ENCODE measurements at places on chromosomes 7 and 10.

- no peak for DNase-seq
Observed at GRCh38 chr10:126904818-126905701, at the start of gene DOCK1. TSS of gene DOCK1 (plus strand) at chr10:126905428. CDS start at chr10:126905518, 90 bp downstream.

- no peak for DNase-seq
Observed at GRCh38 chr10:123611876-123612275, 54.3 kb upstream of the GPR26 start.

GRCh38 chr7:87858417-87859100 is 17.6 kb downstream of the SLC25A40 start:
- no peak for DNase-seq

DNA sequence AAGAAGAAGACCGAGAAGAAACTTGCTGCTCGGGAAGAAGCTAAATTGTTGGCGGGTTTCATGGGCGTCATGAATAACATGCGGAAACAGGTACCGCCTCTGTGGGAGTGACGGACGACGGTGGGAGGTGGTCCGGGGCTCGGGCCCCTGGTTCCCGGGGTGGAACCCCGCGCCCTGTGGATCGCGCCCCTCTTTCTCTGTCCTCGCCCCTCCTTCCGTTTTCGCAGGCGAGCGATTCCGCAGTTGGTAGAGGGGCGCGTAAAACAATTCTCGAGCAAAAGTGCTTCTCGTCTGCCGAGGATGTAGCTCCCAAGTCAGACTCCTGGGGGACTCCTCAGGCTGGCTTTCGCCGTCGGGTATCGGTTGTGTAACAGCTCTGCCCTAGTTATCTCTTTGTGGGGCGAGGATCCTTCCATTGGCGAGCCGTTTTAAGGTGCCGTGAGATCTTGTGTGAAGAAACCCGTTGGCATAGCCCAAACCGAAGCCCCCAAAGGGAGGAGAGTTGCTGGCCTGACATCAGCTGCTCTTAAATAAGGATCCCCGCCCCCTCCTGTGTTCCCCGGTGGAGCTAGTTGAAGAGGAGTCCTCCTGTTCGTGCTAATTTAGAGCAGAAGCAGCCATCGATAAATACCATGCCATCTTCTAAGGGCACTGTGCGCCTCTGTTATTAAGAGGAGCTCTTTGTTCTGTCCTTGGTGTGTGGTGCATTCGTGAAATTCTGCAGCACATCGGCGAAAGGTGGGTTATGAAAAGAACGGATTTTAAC is 655 bp downstream of the KLHL7 start:
- peak; percentile 22 for DNase-seq

GRCh38 chr7:70400829-70401380 is 731.0 kb upstream of the GALNT17 start:
- no peak for DNase-seq

DNA sequence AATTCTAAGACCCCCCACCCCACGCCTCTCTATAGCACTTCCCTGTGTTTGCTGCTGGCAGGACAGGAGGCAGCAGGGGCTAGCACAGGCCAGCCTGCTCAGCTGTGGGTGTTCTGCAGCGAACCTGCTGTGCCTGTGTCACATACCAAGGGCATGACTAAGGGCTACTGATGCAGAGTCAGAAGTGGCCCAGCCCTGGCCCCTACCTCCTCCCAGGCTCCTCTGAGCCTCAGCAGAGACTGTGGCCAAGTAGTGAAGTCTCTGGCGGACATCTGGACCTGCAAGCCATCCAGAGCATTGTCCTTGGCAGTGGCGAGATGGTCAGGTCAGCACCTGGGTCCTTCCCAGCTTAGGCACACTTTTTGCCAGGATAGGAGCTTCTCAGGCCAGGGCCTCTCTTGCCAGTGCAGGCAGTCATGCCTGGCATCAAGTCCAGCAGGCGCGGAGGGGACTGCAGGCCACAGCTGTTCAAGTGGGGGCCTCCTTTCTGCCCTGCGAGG is 116.3 kb upstream of the RET start:
- no peak for DNase-seq

DNA sequence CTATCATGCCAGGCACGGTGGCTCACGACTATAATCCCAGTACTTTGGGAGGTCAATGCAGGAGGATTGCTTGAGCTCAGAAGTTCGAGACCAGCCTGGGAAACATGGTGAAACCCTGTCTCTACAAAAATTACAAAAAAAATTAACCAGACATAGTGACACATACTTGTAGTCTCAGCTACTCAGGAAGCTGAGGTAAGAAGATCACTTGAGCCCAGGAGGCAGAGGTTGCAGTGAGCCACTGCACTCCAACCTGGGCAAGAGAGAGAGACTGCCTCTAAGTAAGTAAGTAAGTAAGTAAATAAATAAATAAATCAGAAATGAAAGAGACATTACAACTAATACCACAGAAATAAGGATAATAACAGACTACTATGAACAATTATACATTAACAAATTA is 36.2 kb downstream of the PDLIM1 start:
- DNase-seq, result no peak

DNA sequence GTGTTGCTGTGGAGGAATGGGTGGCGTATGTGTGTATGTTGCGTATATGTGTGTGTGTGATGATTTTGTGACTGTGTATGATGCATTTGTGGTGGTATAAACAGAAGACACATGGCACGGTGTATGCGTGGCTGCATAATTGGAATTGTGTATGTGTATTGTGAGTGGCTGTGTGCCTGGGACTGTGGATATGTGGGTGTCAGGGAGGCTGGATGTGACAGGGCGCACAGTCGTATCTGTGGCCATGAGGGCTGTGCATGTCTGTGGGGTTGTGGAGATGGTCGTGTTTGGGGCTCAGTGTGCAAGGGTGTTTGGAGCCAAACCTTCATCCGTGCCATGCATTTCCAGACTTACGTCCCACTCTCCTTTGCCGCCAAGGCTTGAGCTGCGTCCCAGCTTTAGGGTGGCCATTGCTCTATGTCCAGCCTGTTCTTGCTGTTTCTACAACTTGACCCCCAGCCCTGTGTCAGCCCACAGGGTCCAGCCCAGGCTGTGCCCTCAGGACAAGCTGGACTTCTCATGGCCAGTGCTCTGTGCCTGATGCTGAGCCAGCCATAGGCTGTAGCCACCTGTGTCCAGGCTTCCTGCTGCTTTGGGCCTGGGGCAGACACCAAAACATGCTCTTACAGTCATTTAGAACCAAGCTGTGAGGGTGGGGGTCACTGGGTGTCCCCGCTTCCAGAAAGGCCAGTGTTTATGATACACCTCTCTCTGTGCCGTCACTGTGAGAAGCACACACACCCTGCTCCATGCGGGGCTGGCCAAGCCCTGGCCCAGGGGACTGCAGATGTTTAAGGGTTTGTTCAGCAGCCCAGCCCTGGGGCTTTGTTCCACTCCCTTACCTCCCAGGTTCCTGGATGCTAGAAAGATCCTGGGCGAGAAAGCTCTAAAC is 127.6 kb downstream of the NEURL1 start:
- no peak for DNase-seq

DNA sequence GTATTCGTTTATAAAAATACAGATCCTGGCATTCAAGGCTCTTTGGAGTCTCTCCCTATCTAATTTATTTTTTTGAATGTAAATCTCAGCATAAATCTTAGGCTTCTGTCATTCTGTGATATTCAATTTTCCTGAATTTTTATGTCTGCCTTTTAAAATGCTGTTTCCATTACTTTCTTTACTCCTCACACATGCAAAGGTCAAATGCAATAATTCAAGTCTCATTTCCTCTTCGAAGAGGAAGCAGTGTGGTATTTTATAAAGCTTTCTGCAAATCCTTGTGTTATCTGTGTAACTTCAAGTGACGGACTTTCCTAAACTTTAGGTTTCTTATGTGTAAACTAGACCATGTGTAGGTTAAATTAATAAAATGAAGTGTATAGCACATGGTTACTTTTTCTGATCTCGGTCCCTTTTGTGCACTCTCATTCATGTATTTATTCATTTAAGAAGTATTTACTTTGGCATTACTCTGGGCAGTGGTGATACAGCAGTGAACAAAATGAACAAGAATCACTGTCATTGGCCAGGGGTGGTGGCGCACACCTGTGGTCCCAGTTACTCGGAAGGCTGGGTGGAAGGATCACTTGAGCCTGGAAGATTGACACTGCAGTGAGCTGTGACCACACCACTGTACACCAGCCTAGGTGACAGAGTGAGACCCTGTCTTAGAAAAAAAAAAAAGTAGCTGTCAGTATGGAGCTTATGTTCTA is 332.2 kb downstream of the EXOC4 start:
- no peak for DNase-seq

- no peak for DNase-seq
Observed at GRCh38 chr10:79454259-79454658, 8.8 kb upstream of the ZCCHC24 start.

GRCh38 chr7:13327669-13328068 is 640.2 kb downstream of the ARL4A start:
- no peak for DNase-seq

GRCh38 chr10:78314651-78315050 is 281.0 kb downstream of the RPS24 start:
- no peak for DNase-seq

DNA sequence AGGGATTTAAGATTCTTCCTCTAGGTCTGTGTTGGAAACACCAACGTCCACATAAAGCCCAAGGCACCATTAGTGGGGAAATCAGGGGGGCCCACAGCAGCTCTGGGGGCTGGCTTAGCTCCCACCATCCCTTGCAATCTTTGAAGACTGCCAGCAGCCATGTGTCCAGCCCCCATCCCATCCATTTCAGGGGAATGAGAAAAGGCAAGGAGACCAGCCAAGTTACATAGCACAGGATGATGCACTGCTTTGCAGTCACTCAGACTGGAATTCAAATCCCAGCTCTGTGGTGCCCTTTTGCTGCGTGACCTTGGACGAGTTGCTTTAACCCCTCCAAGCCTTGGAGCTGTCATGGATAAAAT is 108.9 kb upstream of the ZMIZ1 start:
- no peak for DNase-seq

- DNase-seq, result no peak
Observed at GRCh38 chr7:17178545-17178944, 119.9 kb upstream of the AHR start.

DNA sequence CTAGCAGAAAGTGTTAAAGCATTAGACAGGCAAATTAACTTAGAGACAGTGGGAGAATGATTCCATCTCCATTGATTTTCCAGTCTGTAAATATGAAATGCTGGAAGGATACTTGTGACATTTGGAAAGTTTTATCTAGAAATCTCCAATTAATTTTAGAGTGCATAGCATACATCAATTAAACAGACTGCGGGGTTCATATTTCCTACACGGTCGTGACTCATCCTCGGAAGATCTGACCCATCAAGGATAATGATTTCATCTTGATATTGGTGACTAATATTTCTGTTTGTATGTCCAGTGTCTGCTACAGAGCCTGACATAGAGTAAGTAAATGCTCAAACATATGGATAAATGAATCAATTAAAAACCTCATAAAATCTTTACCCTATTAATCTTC is 474.9 kb downstream of the KCNMA1 start:
- DNase-seq, result no peak

DNA sequence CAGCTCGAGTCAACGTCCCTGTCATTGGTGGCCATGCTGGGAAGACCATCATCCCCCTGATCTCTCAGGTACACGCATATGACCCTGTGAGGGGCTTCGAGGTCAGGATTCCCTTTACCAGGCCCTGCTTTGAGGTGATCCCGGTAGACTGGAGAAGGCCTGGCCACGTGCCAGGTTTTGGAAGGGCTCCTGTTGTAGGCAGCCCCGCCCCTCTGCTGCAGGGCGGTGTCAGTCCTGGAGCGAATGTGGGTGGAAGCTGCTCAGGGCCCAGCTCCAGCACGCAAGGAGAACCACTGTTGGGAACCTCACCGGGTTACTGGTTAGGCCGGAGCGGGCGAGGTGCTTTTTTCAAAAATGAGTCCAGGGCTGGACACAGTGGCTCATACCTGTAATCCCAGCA is 15.6 kb downstream of the MDH2 start:
- DNase-seq, result no peak

DNA sequence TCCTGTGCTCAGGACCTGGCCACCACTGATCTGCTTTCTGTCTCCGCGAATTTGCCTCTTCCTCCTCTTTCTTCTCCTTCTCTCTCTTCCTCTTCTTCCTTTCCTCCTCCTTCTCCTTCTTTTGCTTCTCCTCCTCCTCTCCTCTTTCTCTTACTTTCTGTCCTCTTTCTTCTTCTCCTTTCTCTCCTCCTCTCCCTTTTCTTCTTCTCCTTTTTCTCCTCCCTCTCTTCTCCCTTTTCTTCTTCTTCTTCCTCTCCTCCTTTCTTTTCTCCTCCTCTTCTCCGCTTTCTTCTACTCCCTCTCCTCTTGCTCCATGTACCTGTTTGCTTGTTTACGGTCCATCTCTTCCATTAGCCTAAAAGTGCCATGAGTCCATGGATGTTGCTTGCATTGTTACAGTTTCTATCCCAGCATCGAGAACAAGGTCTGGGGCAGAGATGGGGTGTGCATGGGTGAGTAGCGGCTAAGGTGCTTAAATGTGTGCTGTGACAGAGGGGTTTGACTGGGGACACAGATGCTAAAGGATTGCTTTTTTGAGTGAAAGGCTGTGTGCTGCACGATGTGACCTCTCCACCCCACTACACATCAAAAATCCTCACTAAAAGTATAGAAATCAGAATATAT is 7.7 kb downstream of the SH2D4B start:
- DNase-seq, result no peak

DNA sequence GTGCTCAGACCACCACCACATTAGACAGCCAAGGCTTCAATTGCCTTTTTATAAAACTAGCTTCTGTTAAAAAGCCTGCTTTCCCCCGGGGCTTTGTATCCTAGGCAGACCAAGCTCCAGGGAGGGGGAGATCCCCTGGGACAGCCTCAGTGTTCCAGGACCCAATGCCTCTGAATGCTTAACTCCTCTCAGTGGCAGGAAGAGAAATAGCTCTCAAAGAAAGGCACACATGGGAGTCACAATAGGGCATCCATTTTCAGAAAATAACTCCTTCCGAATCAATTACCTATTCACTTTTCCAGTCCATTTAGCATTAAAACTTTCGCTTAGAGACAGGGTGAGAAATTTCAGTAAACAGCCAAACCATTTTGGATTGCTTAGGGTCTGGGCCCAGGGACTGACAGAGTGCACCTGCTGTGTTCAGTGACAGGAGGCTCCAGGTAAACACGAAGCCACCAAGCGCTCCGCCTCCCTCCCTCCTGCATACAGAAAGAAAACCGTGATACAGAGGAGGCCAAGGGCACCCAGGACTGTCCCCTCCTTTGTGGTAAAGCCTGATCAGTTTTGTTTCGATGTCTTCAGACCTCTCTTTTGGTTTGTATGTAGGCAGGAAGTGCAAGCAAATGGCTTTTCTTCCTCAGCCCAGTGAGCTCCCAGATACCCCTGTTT is 599.7 kb downstream of the KCNMA1 start:
- DNase-seq, result no peak

GRCh38 chr7:8353991-8354390 is 79.4 kb upstream of the NXPH1 start:
- no peak for DNase-seq

DNA sequence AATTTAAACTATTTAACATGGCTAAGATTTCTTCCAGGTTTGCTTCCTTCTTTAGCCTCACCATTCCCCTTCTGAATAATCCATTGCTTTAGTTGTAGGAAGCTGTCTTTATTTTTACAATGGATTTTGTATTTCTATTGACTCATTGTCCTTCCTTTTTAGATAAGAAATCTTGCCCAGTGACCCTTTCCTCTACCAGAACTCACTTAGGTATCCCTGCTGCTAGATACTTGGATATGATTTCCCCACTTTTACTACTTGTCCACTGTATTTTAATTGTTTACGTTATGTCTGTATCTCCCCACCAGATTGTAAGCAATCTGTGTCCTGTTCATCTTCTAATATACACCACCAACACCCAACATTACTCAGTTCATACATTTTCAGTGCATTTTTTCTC is 47.7 kb upstream of the MDFIC start:
- DNase-seq, result no peak
